ENCODE measurements at places on chromosomes 11 and 22.
A peak's percentile ranks its signal among the peaks of the same experiment; 100 is the strongest.

- no peaks in the 10 kb centered on the region for H3K27me3 ChIP-seq
- H3K27ac ChIP-seq, result no peak overlapping the region
- H3K4me1 ChIP-seq, result no peaks in the 10 kb centered on the region
- peak; percentile 7 for DNase-seq
These were observed 150.1 kb upstream of the UBASH3B start for GRCh38 chr11:122505304-122506006.

GRCh38 chr22:30351226-30351625 lies 5.5 kb downstream of the SF3A1 start:
- H3K36me3 ChIP-seq, result peaks cover 16% of the 10 kb centered on the region
- H3K4me1 ChIP-seq, result peaks cover 18% of the 10 kb centered on the region
- H3K4me3 ChIP-seq, result no peak overlapping the region
- H3K27ac ChIP-seq, result no peak overlapping the region
- no peaks in the 10 kb centered on the region for H3K27me3 ChIP-seq

DNA sequence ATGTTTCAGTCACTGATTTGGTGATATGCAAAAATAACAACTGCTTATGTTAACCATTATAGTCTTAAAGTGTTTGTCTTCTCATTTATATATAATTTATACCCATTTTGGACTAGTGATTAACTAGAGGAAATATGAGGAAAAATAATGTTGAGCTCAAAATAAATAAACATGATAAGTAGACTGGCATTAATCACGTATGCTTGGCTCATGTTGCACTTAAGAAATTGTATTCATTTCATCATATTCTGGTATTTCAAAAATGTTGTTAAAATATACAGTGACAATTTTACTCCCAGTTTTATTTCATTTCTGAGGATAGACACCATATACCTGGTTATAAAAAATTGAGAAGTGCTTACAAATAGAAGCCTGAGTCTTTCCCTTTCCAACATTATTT lies 3.8 kb upstream of the OR10D3 start:
- H3K4me1 ChIP-seq, result no peaks in the 10 kb centered on the region
- no peaks in the 10 kb centered on the region for H3K27me3 ChIP-seq
- no peak overlapping the region for H3K27ac ChIP-seq
- DNase-seq, result no peak
- H3K4me3 ChIP-seq, result no peak overlapping the region

DNA sequence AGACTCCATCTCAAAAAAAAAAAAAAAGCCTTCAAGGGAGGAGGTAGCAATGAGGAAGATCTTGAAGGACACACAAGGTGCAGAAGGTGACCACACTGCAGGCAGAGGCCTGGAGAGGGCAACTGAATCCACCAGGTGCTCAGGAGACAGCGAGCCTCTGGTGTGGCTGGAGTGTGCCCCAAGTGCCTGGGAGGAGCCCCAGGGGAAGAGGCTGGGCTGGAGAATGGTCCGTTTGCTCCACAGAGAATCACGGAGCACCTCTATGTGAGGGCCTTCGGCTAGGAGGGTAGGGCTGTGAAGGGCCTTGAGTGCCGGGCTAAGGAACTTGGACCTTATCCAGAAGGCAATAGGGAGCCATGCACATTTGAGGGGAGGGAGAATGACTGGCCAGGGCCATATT lies 50.3 kb downstream of the ARRB1 start:
- DNase-seq, result no peak
- H3K27ac ChIP-seq, result no peak overlapping the region
- H3K27me3 ChIP-seq, result no peaks in the 10 kb centered on the region
- H3K4me3 ChIP-seq, result no peak overlapping the region
- no peaks in the 10 kb centered on the region for H3K4me1 ChIP-seq

GRCh38 chr11:75194147-75194546 lies 43.2 kb downstream of the SLCO2B1 start:
- H3K4me1 ChIP-seq, result no peaks in the 10 kb centered on the region
- H3K36me3 ChIP-seq, result no peaks in the 10 kb centered on the region
- peaks cover 4% of the 10 kb centered on the region for H3K27me3 ChIP-seq
- no peak overlapping the region for H3K27ac ChIP-seq
- no peak overlapping the region for H3K4me3 ChIP-seq

DNA sequence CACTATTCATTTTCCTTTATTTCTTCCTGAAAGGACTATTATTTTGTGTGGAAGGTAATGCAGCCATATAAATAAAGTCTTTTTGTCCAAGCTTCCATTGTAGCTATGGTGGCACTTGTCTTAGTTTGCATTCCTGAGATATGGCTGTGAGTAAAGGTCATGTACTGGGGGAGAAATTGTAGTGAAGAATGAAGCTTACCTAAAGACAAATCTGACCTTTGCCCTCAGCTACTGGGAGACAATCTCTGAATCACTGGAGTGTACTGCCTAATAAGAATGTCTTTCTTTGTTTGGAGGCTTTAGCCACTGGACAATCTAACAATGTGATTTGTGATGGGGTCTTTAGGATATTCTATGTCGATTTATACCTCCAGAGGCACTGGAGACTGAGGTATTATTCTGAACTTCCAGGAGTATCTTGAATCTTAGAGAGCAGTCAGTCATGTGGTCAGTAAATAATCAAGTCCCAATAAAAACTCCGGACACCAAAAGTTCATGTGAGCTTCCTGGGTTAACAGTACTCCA lies 39.7 kb upstream of the OR5AK2 start:
- no peak overlapping the region for H3K4me3 ChIP-seq
- H3K36me3 ChIP-seq, result no peaks in the 10 kb centered on the region
- no peak overlapping the region for H3K27ac ChIP-seq
- no peaks in the 10 kb centered on the region for H3K4me1 ChIP-seq
- no peak for DNase-seq
- no peaks in the 10 kb centered on the region for H3K27me3 ChIP-seq

DNA sequence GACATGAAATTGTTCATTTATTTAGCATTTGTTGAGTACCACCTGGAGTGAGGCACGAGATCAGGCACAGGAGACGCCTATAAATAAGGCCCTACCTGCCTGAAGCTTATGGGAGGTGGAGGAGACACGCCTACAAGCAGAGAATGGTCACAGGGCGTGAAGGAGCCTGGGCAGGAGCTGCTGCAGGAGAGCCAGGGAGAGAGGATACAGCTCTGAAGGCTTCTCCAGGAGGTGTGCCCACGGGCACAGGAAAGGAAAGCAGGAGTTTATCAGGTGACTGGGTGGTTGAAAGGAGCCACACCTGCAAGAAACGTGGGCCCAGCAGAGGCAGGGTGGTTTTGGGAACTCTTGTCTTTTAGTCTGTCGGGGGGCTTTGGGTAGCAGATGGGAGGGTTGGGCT lies 70.3 kb downstream of the BMAL1 start:
- H3K4me3 ChIP-seq, result no peak overlapping the region
- H3K27me3 ChIP-seq, result no peaks in the 10 kb centered on the region
- H3K36me3 ChIP-seq, result peaks cover 6% of the 10 kb centered on the region
- H3K4me1 ChIP-seq, result peaks cover 21% of the 10 kb centered on the region
- DNase-seq, result no peak

- no peak overlapping the region for H3K4me3 ChIP-seq
- no peak for DNase-seq
These were observed 22.2 kb upstream of the RAG2 start for GRCh38 chr11:36620246-36620645.

GRCh38 chr11:92149996-92150395 lies 74.6 kb upstream of the FAT3 start:
- H3K27me3 ChIP-seq, result no peaks in the 10 kb centered on the region
- no peak for DNase-seq
- no peak overlapping the region for H3K27ac ChIP-seq
- H3K4me1 ChIP-seq, result no peaks in the 10 kb centered on the region
- H3K36me3 ChIP-seq, result no peaks in the 10 kb centered on the region

DNA sequence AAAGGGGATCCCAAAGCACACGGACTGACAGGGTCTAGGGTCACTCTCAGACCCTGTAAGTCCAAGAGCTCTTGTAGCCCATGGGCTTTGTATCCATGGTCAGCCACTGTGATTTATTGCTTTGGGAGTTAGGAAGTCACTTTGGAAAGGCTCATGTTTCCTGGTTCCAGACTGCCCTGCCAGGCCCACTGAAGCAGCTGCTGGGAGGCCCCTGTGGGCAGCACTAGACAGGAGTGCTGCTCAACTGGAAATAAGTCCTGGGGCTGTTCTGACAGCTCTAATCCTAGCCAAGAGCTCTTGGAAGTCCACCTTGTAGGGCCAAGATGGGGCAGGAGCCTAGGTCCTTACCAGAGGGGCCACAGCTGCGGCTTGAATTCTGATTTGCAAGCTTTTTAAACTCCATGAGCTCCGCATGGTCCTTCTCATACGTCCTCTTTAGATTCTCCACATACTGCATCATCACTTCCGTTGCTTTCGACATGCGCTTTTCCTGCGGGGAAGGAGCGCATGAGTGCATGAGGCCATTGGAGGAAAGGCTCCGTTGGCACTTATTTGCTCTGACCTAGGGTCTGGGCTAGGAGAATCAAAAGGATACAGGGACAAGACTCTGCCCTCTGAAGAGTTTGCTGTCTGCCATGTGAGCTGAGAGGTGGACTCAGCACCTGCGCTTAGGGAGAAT lies 32.2 kb upstream of the LYVE1 start:
- DNase-seq, result no peak
- H3K27ac ChIP-seq, result no peak overlapping the region
- no peak overlapping the region for H3K4me3 ChIP-seq
- H3K36me3 ChIP-seq, result no peaks in the 10 kb centered on the region

DNA sequence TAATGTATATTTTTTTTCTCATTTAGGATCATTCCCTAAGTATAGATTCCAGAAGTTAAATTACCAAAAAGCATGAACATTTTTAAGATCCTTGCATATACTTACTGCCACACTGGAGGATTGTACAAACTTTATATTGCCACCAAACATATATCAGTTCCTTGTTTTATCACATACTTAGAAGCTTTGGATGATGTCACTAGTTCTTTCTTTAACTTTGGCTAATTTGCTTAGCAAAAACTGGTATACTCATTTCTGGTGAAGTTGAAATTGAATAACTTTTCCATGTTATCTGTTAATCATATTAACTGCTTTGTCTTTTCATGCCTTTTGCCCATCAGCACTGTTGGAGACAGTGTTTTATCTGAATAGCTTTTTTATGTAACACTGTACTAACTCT lies 31.6 kb upstream of the PRDM10 start:
- no peaks in the 10 kb centered on the region for H3K36me3 ChIP-seq
- no peaks in the 10 kb centered on the region for H3K27me3 ChIP-seq
- no peak for DNase-seq
- H3K4me3 ChIP-seq, result no peak overlapping the region
- no peak overlapping the region for H3K27ac ChIP-seq

GRCh38 chr11:72789493-72790131 lies 4.2 kb downstream of the STARD10 start:
- H3K27ac ChIP-seq, result no peak overlapping the region
- no peak for DNase-seq
- H3K27me3 ChIP-seq, result no peaks in the 10 kb centered on the region
- no peaks in the 10 kb centered on the region for H3K36me3 ChIP-seq
- H3K4me3 ChIP-seq, result no peak overlapping the region

DNA sequence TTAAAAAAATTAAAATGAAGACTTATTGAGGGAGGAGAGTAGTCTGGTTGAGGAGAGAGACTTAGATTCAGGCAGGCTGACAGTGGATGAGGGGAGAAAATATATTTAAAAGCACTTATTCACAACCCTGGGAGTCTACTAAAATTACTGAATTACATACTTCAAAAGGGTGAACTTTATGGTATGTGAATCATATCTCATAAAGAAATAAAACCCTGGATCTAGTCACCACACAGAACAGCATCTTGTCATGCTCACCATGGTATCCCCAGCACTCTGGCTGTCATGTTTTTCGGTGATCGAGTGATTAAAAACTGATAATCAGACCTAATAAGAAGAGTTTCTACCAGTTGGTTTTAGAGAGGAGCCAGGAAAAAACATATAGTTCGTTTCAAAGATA lies 11.0 kb downstream of the TEAD1 start:
- no peak for DNase-seq
- no peak overlapping the region for H3K4me3 ChIP-seq

DNA sequence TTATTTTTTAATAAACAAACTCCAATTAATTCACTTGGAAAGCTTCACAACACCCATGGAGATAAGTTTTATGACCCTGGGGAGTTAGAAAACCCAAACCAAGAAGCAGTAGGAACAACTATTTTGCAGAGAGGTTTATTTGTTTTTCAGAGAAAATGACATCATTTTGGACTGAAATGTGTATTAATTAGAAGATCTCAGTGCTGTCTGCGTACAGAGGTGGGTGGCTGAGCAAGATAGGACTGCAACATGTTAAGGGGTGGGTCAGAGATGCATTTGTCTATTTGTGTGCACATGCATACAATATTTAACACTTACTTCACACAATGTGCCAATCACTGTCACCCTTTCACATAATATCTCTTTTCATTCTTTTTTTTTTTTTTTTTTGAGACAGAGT lies 1.1 kb downstream of the SCGB1A1 start:
- H3K4me1 ChIP-seq, result no peaks in the 10 kb centered on the region
- H3K27ac ChIP-seq, result no peak overlapping the region
- no peak for DNase-seq
- no peaks in the 10 kb centered on the region for H3K36me3 ChIP-seq

- H3K36me3 ChIP-seq, result no peaks in the 10 kb centered on the region
- DNase-seq, result no peak
- no peak overlapping the region for H3K4me3 ChIP-seq
These were observed 30.1 kb upstream of the RASD2 start for GRCh38 chr22:35510481-35510934.

GRCh38 chr11:116910378-116910777 lies 73.0 kb upstream of the APOA1 start:
- H3K4me1 ChIP-seq, result no peaks in the 10 kb centered on the region
- no peak for DNase-seq
- H3K4me3 ChIP-seq, result no peak overlapping the region
- H3K27ac ChIP-seq, result no peak overlapping the region

DNA sequence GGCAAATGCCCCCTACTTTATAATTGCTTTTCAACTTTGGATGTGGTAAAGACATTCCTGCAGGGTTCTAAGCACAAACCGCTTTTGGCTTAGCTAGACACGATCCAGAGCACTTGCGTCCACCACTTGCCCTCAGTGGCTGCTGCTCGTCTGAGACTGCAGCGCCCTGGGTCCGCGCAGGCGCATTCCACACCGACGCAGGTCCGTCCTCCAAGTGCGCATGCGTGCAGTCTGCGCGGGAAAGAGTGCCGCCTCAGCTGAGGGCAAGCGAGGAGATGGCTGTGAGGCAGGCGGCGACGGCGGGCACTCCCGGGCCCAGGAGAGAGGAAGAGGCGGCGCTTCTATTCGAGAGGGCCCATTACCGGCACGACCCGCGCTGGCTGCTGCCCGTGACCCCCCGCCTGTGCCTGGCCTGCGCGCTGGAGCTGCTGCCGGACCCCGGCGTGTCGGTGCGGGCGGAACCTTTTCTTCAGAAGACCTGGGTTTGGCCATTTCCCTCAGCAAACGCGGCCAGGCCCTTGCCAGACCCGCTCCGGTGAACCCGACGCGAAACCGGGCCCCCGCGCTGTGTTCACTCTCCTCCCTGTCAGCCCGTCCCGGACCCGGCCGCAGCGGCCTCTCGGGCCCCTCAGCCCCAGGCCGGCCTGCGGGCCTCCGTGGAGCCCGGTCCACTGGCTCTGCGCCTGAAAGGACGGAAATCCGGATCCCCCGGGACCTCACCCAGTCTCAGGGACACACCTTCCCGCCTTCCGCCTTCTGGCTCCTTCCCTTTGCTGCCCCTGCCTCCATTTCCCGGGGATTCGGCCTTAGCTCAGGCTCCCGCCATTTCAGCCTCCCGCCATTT lies at the start of gene MEI1:
TSS of gene MEI1 (plus strand) at position 240 of the 844 bp plus-strand sequence. CDS start at position 276, 36 bp downstream.
- H3K4me3 ChIP-seq, result no peak within 1 kb of the TSS
- H3K36me3 ChIP-seq, result no peaks in the 10 kb centered on the region
- H3K4me1 ChIP-seq, result peaks cover 19% of the 10 kb centered on the region
- no peak within 1 kb of the TSS for H3K27ac ChIP-seq
- no peaks in the 10 kb centered on the region for H3K27me3 ChIP-seq

GRCh38 chr11:131467645-131468394 lies 97.4 kb downstream of the NTM start:
- DNase-seq, result no peak
- no peaks in the 10 kb centered on the region for H3K36me3 ChIP-seq

- no peaks in the 10 kb centered on the region for H3K27me3 ChIP-seq
- peaks cover 12% of the 10 kb centered on the region for H3K4me1 ChIP-seq
- no peak overlapping the region for H3K4me3 ChIP-seq
- no peak overlapping the region for H3K27ac ChIP-seq
These were observed 43.9 kb upstream of the LMO2 start for GRCh38 chr11:33935461-33936456.

All from GM12878 (cell line).